HCT116 (cell line): ENCODE measurements at places on chromosomes 12 and 14. TPM values are rescaled to one million over a fixed set of nuclear protein-coding genes. Genes with fewer than 3 reads are reported as not detected.

DNA sequence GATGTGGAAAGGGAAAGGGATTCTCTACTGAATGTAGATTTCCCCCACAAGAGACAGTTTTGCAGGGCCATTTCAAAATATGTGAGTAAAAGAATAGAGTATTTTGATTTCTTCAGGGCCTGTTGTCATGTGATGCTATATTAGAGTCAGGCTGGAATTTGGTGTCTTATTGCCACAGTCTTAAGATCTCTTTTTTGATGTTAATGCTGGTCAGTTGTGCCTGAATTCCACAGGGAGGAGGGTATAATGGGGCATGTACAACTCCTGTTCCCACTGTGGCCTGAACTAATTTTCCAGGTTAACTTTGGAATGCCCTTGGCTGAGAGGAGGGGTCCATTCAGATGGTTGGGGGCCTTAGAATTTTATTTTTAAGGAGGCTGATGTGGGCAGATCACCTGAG is 111.0 kb upstream of the MAX start:
- no peak for DNase-seq

DNA sequence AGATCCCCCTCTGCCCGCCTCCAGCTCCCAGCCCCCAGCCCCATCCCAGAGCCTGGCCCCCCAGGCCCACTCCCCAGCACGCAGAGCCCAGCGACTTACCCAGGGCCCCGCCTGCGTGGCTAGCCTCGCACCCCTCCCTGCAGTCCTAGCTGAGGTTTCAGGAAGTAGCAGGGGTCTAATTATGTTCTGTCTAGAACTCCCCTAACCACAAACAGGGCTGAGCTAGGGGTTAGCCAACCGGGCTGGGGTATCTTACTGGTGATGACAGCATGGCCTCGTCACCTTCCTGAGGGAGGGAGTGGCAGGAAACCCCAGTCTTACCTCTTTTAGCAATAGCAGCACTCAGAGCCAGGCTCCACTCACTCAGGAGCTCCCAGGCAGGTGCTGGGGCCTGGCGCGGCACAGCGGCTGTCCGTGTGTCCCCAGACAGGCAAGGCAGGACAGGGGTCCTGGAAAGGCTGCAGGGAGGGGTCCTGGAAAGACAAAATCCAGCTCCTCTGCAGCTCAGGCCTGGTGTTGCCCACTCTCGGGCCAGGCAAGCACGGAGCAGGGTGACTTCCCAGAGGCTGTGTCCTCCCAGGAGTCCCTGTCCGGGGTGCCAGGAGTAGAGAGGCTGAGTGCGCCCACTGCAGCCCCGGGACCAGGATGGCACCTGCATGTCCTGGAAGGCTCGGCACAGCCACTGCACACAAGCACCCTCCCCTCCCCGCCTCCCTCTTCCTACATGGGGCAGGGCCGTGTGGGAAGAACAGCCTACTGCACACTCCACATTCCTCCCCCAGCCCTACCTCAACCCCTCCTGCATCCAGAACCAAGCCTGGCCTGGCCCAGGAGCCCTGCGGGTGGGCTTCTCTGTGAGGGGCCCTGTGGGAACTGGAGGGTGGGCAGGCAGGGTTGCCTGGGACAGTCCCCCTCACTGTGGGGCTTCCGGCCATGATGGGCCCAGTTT is at the start of gene GPR132:
GPR132 (minus strand) TSS at position 151 of the 949 bp plus-strand sequence. CDS start 10,010 bp downstream, outside the sequence.
- DNase-seq: no peak

- no peak for DNase-seq
These were observed 40.0 kb upstream of the SRSF5 start for GRCh38 chr14:69726761-69727511.

GRCh38 chr14:89315493-89316470 is 101.3 kb downstream of the FOXN3 start:
- DNase-seq: no peak

DNA sequence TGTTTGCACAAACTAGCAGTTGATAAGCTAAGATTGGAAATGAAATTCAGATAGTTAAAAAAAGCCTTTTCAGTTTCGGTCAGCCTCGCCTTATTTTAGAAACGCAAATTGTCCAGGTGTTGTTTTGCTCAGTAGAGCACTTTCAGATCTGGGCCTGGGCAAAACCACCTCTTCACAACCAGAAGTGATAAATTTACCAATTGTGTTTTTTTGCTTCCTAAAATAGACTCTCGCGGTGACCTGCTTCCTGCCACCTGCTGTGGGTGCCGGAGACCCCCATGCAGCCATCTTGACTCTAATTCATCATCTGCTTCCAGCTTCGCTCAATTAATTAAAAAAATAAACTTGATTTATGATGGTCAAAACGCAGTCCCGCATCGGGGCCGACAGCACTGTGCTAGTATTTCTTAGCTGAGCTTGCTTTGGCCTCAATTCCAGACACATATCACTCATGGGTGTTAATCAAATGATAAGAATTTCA is 335.6 kb downstream of the TMEM121 start:
- DNase-seq: no peak

DNA sequence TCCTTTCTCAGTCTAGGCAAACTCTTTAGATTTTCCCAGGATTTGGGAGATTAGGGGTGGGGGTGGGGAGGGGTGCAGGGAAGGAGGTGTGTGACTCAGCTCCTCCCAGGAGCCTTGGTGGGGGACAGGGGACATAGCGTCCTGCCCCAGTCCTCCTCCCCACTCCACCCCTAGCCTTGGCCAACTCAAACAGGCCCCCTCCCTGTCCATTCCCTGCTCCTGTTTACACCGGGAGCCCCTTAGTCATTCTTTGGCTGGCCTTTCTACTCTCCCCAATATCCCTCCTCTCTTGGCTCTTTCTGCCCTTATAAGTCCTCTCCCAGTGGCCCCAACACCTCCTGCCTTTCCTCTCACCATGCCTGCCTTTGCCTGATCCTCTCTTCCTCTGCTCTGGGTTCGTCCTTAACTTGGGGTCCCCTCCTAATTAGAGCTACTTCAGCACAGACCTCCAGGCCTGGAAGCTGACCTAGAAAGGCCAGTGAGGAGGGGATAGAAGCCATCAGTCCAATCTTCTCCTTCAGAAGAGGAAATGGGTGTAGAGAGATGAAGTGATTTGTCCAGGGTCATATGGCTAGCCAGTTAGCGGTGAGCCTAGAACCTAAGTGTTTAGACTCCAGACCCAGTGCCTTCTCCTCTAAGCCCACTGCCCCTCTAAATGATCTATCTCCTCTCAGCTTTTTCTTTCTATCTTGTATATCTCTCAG is 2.3 kb upstream of the ITGA5 start:
- no peak for DNase-seq

- DNase-seq: no peak
These were observed 25.0 kb downstream of the LARP4 start for GRCh38 chr12:50425589-50426258.

GRCh38 chr14:105368426-105368825 is 29.9 kb upstream of the TEX22 start:
- no peak for DNase-seq

DNA sequence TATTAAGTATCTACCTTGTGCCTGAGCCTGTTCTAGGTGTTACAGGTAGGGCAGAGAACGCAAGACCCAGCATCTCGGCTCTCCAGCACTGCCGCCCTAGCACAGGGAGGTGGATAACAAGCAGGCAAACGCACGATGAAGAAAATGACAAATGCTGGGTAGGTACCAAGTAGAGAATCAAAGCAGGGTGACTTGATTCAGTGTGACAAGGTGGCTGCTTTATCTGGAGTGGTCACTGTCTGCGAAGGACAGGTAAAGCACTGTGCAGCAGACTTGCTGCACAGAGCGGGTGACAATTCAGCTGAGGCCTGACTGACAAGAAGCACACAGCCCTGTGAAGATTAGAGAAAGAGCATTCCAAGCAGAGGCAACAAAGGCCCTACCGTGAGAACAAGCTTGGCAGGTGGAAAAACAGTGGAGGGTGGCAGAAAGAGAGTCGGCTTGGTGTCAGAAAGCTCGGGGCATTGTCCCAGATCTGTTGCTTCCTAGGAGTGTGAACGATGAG is 12.9 kb downstream of the PRKCH start:
- no peak for DNase-seq

GRCh38 chr12:738712-739111 is 13.7 kb upstream of the WNK1 start:
- DNase-seq: no peak

The FIGNL2 gene
- total RNA-seq: 0.27 TPM

The STAC3 gene
- total RNA-seq: 2.5 TPM

The ALKBH1 gene
- total RNA-seq: 14.4 TPM

The LRRK2 gene
- total RNA-seq: 0.20 TPM

The SIRT4 gene
- 2.8 TPM for total RNA-seq
